Cardiac muscle cell (in vitro differentiated cells and primary cell): ENCODE measurements at places on chromosomes 13 and 19. TPM values are rescaled to one million over a fixed set of nuclear protein-coding genes. Genes with fewer than 3 reads are reported as not detected.

DNA sequence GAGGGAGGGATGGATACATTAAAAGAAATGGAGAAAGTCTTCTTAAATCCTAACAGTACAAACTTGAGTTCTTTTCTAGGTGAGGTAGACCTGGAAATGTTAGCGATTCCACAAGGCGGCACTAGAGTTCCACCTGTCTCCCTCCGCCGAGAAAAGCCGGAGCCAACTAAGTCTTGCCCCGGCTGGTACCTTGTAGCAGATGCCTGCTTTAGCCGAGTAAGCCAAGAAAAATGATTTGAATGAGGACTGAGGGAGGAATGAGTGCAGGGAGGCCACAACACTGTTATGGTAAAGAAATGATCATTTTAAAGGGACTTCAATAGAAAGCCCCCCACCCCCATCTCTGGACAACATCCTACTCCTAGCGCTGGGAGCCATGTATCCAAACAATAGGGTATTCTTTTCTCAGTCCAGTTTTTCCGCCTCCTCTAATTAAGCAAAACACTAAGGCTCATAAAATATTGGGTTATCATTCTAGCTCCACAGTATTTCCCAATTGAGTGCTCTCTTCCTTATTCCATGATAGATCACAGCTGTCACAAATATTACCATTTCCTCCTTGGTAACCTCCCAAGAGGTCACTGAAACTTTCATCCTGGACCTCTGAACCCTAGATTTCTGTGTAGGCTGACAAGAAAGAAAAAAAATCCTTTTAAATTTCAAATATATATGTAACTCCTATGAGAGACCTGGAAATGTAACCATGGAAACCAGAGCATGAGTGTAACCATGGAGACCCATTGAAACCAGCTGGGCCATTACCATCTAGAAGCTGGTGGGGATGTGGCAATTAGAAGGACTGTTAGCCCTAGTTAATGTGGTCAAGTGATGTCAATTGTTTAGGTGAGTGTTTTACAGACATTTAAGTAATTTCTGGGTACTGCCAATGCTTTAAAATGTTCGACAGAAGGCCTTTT, 58.3 kb downstream of the GPALPP1 start:
- peak; percentile 85 for DNase-seq

- no peak for DNase-seq
Observed at GRCh38 chr13:75285310-75285709, 196.7 kb downstream of the TBC1D4 start.

Gene METTL21C
- total RNA-seq: not detected in 2 replicates

- no peak for DNase-seq
Observed at GRCh38 chr19:30856376-30856775, 484.2 kb downstream of the ZNF536 start.

Gene ATP11A
- total RNA-seq: 25.2 and 42.9 TPM in 2 replicates

Gene TNFSF13B
- total RNA-seq: 0.46 and 0.69 TPM in 2 replicates
